ENCODE measurements at places on chromosomes 6 and 20.

- DNase-seq: no peak
Measured at GRCh38 chr6:43334466-43335095, 26.0 kb upstream of the CRIP3 start.

DNA sequence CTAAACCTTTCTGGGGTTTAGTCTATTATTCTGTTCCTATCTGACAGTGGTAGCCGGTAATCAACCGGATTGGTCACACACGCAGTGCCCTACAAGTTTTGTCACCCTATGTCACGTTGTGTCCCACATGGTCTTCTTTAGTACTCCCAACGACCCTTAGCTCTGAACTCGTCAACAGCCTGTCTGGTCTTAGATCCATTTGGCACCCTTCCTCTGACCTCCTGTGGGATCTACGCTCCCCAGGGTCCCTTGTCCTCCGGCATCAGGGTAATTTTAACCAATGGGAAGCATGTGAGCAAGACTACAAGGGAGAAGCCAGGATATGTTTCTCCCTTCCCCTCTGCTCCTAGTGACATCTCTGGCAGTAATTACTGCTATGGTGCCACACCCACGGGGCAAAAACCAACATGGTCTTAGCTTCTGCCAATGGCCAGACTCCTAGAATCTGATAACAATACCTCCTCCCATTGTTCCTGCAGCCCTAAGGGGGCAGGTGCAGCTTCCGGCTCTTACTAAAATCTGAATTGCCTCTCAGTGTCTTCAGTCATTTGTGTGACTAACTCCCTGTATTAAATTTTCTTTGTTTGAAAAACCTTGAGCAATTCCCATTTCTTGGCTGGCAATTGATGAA, 56.6 kb downstream of the MAFB start:
- no peak for DNase-seq

DNA sequence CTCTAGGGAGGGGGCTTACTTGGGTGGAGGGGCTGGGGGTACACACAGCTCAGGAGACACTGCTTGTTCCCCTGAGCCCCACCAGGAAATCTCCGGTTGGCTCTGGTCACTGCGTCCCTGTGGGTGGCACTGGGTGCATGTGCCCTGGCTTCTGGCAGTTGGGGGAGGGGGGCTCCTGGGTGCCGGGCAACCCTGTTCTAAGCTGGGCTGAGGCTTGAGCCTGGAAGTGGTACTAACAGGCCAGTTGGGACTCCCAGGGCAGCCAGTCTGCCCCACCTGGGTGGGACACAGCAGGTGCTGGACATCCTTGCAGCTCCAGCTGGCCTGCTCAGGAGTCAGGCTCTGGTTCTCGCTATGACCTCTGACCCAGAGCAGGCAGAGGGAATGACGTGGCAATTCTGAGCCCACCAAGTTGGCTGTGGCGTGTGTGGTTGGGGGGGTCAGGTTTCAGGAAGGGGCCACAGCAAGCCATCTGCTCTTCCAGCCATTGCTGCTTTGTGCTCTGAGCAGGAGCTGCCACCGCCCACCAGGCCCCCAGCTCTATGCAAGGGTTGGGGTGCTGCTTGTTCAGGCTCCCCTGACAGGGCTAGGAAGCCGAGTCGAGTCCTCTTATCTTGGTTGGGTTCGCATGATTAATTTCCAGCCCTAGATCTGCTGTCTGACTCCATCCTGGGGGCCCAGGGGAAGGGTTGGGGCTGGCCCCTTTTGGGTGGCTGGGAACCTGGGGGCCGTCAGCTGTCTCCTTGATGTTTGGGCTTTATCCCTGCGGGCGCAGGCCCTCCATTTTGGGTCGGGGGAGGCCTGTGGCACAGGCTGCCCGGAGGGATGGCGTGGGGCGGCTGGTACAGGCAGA, 590 bp downstream of the C20orf204 start:
- no peak for DNase-seq

GRCh38 chr6:125974214-125974866, 12.0 kb upstream of the TRMT11 start:
- DNase-seq: no peak

DNA sequence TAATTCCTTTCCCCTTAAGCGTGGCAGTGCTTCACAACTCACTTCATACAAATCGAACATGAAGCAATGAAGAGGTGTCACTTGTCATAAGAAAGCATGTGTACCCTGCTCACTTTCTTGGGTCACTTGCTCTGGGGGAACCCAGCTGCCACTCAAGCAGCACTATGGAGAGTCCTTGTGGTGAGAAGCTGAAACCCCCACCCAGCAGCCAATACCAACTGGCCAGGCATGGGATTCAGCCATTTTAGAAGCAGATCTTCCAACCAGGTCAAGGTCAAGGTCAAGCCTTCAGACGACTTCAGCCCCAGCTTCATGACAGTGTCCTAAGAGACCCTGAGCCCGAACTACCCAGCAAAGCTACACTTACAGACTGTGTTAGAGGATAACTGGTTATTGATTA, 62.8 kb downstream of the PSMB1 start:
- no peak for DNase-seq

- no peak for DNase-seq
Measured at GRCh38 chr6:154650351-154650750, 82.9 kb upstream of the SCAF8 start.

DNA sequence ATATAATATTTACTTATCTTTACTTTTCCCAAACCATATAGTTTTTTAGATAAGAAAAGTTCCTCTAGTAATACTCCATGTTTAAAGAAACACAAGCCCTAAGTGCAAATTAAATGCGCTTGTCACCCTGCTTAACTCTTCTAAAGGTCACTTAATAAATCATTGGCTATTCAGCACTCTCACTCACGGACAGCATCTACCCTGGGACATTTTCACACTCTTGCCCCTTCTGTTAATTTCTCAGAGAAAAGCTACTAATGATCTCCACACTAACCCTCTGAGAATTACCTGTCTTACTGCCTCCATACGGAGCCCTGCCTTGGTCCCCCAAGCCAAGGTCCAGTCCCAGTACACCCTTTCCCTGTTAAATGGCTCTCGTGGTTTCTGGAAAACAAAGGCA, 102.2 kb downstream of the NRN1 start:
- DNase-seq: no peak

GRCh38 chr6:3481640-3482039, 24.8 kb upstream of the SLC22A23 start:
- DNase-seq: no peak

- DNase-seq: no peak
Measured at GRCh38 chr6:4270001-4270400, 134.6 kb upstream of the ECI2 start.

- no peak for DNase-seq
Measured at GRCh38 chr20:54152227-54153040, 21.4 kb downstream of the CYP24A1 start.

DNA sequence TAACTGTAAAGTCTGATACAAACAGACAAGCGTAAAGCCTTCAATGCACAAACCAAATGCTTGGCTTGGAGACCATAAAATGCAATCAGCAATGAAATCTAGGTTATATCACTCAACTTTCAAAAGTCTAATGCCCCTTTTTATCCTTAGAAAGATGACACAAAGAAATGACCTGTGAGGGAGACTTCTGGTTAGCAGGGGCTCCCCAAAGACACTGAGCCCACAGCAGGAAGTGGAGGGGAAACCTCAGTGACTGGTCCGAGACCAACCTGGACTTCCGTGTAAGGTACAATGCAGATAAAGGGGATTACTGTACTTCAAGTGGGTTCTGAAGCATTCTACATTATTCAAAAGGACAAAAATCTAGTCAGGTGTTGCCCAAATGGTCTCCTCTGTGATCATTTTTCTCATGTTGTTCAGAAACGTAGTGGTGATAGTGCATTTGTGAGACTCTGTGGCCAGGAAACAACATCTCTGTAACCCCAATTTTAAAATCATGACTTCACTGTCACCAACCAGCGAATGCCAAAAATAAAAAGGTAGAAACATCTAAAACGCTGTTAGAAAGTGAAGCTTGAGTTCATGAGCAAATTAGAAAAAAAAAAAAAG, 88.2 kb downstream of the HIVEP2 start:
- no peak for DNase-seq

- DNase-seq: no peak
Measured at GRCh38 chr6:170163405-170164170, 127.3 kb downstream of the DLL1 start.

DNA sequence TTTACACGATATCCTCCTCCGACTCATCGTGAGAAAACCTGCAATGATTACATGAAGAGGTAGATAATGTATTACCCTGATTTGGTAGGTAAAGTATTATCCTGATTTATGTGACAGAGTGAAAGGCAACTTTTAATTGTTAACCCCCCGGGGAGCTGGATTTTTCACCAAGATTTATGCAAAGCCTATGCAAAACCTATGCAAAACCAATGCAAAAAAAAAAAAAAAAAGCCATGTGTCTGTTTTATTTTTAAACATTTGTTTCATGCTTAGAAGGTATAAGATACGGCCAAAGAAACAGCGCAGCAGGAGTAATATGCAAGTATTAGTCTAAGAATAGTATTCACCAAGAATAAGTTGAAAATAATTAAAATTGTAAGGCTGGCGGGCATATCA, 109.9 kb downstream of the IPCEF1 start:
- no peak for DNase-seq

- no peak for DNase-seq
Measured at GRCh38 chr6:11766589-11767450, 11.8 kb downstream of the ADTRP start.

DNA sequence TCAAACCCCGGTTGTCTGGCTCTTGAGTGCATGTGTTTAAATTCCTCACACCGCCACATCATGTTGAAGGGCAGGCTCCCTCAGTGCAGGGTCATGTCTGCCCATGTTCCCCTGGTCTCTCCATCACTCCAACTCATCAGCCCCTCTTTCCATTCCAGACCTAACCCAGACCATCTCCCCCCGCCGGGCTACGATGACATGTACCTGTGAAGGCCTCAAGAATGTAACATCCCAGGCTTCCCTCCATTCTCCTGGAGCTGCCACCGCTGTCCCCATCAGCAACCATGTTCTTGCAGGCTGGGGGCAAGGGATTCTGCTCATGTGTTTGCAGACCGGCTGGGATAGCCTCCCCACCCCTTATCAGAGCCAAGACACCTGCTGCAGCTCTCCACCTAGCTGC, 19.9 kb downstream of the TMEM74B start:
- no peak for DNase-seq

GRCh38 chr6:152112491-152113261, 305.2 kb downstream of the ESR1 start:
- DNase-seq: no peak

GRCh38 chr6:33392595-33392948, 949 bp downstream of the KIFC1 start:
- DNase-seq: no peak

GRCh38 chr6:20948556-20948955, 414.3 kb downstream of the CDKAL1 start:
- DNase-seq: no peak

- DNase-seq: no peak
Measured at GRCh38 chr6:18439581-18439980, 52.4 kb downstream of the RNF144B start.

DNA sequence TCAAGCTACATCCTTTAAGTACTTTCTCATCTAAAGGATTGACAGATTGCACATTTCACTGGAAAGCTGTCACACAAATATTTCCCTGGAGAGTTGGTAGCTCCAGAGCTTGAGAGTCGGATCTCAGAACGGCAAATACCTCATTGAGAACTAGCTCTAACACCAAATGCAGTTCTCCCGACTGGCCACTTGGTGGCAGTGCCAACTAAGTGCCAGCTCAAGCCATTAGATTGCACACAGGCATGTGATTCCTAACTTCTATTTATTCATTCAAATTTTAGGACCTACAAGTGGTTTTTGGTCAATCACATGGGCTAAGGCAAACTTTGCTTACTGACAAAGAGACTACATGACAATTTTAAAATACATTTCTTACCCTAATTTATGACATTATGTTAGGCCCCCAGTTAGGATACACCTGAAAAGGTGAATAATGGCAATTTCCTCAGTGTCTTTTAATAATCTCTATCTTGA, 7.9 kb upstream of the MCHR2 start:
- DNase-seq: peak; percentile 19

- no peak for DNase-seq
Measured at GRCh38 chr20:1651268-1652058, 6.1 kb downstream of the SIRPG start.

GRCh38 chr6:21653905-21654304, 60.4 kb downstream of the SOX4 start:
- no peak for DNase-seq

DNA sequence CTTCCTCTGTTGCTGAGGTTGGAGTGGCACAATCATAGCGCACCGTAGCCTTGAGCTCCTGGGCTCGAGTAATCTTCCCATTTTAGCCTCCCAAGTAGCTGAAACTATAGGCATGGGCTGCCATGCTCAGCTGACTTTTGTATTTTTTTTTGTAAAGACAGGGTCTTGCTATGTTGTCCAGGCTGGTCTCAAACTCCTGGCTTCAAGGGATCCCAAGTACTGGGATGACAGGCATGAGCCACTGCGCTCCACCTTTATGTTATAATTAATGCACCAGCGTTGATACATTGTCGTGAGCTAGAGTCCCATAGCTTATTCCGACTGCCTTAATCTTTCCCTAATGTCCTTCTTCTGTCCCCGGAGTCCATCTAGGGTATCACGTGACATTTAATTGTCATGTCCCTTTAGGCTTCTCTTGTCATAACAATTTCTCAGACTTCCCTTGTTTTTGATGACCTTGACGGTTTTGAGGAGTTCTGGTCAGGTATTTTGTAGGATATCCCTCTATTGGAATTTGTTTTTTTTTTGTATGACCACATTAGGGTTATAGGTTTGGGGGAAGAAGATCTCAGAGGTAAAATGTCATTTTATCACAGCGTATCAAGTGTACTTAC, 63.9 kb downstream of the CEBPB start:
- DNase-seq: no peak

DNA sequence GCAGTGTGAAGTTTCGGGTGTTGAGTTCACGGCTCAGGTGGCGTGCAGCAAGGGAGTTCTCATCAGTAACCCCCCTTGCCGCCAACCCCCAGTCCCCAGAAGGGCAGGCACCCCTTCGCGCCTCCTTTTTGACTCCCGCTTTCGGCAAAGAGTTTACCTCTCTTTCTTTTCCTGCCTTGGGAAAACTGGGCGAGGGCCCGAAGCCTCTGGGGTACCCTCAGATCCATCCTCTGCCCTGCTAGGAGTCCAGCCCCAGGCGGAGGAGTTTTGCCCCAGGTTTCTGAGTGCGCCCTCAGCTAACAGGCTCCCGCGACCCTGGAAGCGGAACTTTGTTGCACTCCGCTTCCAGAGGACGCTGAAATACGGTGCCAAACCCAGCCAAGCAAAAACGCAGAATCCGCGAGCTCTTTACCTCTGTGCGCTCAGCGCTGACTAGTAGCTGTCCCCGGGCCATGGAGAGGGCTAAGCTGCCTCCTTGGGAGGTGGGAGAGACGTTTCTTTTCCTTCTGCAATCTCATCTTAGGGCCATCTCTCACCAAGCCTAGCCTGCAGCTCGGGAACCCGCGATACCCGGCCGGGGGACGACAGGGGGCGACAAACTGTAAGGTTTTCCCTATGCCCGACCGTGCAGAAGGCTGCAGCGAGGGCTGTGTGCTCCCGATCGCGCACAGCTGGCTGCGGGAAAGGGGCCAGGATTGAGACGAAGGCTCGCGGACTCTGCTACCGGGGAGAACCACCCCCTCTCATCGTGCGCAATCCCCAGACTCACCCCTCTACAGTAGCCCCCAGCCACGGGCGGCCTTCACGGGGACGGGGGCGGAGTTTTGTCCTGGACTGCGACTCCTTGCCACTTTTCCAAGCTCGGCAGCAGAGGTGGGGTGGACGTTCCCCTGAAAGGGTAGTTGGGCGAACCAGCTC, 2.7 kb upstream of the PAX1 start:
- DNase-seq: peak; percentile 20

- no peak for DNase-seq
Measured at GRCh38 chr6:108380876-108381275, 86.0 kb downstream of the AFG1L start.
